Bladder microvascular endothelial cell (primary cell): ENCODE measurements at places on chromosomes 12 and 14. TPM values are rescaled to one million over a fixed set of nuclear protein-coding genes. Genes with fewer than 3 reads are reported as not detected.

LRIG3 gene
- total RNA-seq: 22.5 and 71.9 TPM in 2 replicates

FGF6 gene
- not detected in 2 replicates for total RNA-seq

ISCA2 gene
- total RNA-seq: 8.9 and 9.4 TPM in 2 replicates

SLC7A8 gene
- not detected in 2 replicates for total RNA-seq

TTC6 gene
- total RNA-seq: not detected in 2 replicates

FAR2 gene
- 20.4 and 65.9 TPM in 2 replicates for total RNA-seq

DTD2 gene
- 12.1 and 16.8 TPM in 2 replicates for total RNA-seq

GALNT16 gene
- total RNA-seq: 0.13 TPM in 1 of 2 replicates, not detected in the other

ANKS1B gene
- total RNA-seq: 0.19 TPM in 1 of 2 replicates, not detected in the other

CD69 gene
- 0.97 and 3.7 TPM in 2 replicates for total RNA-seq

PRPF39 gene
- 17.8 and 37.8 TPM in 2 replicates for total RNA-seq

INSM2 gene
- total RNA-seq: 0.06 TPM in 1 of 2 replicates, not detected in the other
